ENCODE measurements at places on chromosomes 3 and 15. TPM values are rescaled to one million over a fixed set of nuclear protein-coding genes. Genes with fewer than 3 reads are reported as not detected.

DNA sequence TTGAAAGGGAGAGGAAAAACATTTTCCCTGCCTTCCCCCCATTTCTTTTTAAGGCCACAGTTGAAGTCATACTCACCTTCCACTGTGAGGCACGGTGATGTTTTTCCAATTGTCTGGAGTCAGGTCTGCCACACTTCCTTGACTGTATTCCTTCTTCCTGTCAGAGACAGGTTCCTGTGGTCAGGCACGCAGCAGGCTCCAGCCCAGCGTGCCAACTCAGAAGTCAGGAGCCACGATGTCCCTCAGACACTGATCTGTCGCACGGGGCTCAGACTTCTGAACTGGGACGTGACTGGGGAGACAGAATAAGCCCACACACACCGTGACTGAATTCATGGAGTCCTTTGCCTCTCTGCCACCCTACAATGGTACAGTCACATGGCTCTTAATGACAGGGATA, 41.2 kb upstream of the ADAMTS9 start:
- DNase-seq, result no peak

- DNase-seq, result no peak
Measured at GRCh38 chr3:8298021-8298954, 203.3 kb upstream of the LMCD1 start.

- no peak for DNase-seq
Measured at GRCh38 chr15:68211656-68212320, 6.7 kb upstream of the CALML4 start.

DNA sequence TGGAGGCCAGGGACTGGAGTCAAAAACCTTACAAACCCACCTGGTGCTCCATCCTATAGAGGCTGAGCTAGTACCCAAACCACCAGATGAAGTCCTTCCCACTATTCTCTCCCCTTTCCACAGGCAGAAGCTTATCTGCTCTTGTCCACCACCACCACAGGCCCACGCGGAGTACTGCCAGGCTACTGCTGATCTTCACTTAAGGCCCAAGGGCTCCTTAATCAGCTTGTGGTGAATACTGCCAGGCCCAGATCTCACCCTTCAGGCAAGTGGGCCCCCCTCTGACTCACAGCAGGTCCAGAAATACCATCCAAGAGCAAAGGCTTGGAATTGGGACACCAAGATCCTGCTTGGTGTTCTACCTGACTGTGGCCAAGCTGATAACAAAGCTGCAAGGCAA, 598.1 kb upstream of the CBLB start:
- DNase-seq, result no peak

DNA sequence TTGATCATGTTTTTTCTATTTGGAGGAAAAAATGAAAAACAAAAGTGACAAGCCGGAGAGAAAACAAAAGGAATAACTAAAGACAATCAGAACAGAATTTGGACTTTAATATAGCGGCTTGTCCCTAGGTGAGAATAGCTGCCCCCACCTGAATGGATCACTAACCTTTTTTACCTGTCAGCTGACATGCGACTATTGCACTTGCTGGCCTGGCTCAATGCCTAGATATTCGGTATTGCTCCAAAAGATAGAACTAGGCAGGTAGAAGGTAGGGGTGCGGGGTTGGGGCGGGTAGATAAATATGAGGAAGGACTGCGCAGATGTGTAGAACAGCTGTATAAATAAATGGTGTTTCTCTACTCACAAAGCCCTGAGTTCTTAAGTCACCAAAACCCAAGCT, 650 bp upstream of the MORC1 start:
- no peak for DNase-seq

DNA sequence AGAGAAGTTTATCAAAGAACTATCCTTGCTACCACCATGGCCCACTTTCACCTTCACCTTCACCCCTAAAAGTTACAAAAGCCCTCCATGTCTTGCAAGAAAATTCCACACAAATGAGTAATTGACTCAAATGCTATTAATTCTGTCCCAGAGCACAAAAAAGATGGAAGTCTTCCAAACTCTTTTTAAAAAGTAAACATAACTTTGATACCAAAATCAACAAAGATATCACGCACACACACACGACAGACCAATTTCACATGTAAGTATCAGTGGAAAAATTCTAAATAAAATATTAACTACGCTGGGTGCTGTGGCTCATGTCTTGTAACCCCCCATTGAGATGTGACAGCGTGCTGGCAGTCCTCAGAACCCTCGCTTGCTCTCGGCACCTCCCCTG, 1.1 kb upstream of the MCCC1 start:
- DNase-seq, result no peak

DNA sequence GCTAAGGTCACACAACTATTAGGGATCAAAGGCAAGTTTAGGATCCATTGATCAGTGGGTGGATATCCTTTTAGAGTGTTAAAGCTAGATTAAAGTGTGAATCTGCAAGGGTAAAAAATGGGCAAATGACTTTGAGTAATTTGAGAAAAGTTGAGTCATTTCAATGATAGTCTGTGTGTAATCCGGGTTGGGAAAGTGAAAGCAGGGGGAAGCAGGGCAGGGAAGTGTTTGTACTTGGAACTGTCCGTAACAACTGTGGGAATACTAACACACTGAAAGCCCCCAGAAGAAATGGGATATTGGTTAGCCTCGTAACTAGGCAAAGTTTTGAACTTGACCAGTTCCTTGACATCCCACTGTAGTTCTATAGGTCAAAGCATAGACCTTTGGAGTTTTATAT, 187.2 kb upstream of the SLITRK3 start:
- no peak for DNase-seq

DNA sequence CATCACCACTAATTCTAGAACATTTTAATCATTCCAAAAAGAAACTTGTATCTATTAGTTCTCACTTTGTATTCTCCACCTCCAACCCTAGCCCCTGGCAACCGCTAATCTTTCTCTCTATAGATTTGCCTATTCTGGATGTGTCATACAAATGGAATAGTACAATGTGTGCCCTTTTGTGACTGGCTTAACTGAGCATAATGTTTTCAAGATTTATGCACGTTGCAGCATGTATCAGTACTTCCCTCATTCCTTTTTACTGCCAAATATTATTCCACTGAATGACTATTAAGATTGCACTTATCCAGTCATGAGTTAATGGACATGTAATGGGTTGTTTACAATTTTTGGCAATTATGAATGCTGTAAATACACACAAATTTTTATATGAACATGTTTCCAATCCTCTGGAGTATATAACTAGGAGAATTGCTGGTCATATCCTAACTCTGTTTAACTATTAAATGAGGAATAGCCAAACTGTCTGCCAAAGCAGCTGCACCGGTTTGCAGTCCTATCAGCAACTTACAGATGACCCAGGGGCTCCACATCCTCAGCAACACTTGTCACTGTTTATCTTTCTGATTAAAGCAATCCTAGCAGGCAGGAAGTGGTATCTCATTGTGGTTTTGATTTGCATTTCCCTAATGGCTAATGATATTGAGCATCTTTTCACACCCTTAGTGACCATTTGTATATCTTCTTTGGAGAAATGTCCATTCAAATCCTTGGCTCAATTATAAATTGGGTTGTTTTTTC, 42.9 kb downstream of the DCUN1D1 start:
- DNase-seq, result no peak

FGD5 gene
- 33.3 TPM for total RNA-seq

NR2F2 gene
- total RNA-seq, result 129 TPM

CRYGS gene
- total RNA-seq, result 3.0 TPM

Measured in tibial nerve (tissue), 4 donors.